ENCODE measurements at places on chromosomes 2 and 18. TPM values are rescaled to one million over a fixed set of nuclear protein-coding genes. Genes with fewer than 3 reads are reported as not detected.

DNA sequence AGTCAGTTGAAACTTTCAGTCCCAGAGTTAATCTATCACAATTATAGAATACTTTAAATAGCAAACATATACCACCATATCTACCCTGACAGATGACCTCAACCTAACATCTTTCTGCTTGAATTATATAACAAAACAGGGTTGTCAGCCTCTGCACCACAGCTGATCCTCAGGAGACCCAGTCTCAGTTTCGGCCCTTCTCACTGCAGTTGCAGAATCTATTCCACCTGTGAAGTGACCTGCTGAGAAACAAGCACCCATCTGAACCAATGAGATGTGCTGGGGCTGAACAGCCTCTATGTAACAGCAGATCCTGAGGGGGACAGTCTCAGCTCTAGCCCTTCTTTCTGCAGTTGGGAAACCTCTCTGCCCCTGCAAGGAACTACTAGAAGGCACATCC is 567.6 kb downstream of the KCNJ3 start:
- DNase-seq = no peak

The CHCHD5 gene
- 37.1 TPM for total RNA-seq

DNA sequence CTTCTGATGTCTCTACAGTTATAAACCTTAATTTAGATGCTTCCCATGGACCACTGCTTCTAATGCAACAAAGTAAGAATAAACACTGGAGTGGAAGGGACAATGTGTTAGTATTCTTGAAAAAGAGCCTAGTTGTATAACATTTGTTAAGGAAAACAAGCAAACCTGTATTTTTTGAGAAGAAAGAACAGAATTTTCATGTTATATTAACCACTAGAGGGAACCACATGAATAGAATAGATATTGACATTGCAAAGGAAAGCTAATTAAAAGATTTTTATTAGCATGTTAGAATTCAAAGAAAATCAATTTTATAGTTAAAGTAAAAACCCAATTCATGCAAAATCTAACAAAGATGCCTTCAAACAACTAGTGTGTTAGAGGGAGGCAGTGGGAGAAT is 151.2 kb upstream of the BARD1 start:
- DNase-seq = no peak

The RUFY4 gene
- not detected for total RNA-seq

GRCh38 chr2:232941912-232942594 is 71.0 kb downstream of the NGEF start:
- DNase-seq = no peak

- DNase-seq = no peak
Measured at GRCh38 chr18:58609536-58609993, 19.3 kb downstream of the ALPK2 start.

GRCh38 chr2:191178806-191179514 is 28.2 kb upstream of the STAT4 start:
- DNase-seq = no peak

The MC2R gene
- total RNA-seq = not detected

DNA sequence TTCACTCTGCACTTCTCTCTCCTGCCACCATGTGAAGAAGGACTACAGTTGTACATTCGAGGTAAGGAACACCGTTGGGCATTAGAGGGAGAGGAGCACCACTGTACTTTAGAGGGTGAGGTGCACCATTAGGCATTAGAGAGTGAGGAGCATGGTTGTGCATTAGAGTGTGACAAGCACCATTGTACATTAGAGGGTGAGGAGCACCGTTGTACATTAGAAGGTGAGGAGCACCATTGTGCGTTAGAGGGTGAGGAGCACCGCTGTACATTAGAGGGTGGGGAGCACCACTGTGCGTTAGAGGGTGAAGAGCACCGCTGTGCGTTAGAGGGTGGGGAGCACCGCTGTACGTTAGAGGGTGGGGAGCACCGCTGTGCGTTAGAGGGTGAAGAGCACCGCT is 20.8 kb upstream of the AGXT start:
- DNase-seq = no peak

All from upper lobe of left lung (tissue), 6 donors.